Hematopoietic multipotent progenitor cell treated with erythropoietin and hydrocortisone succinate and interleukin-3 and kit ligand, for 8 days (in vitro differentiated cells): ENCODE measurements at places on chromosomes 7 and 10.

DNA sequence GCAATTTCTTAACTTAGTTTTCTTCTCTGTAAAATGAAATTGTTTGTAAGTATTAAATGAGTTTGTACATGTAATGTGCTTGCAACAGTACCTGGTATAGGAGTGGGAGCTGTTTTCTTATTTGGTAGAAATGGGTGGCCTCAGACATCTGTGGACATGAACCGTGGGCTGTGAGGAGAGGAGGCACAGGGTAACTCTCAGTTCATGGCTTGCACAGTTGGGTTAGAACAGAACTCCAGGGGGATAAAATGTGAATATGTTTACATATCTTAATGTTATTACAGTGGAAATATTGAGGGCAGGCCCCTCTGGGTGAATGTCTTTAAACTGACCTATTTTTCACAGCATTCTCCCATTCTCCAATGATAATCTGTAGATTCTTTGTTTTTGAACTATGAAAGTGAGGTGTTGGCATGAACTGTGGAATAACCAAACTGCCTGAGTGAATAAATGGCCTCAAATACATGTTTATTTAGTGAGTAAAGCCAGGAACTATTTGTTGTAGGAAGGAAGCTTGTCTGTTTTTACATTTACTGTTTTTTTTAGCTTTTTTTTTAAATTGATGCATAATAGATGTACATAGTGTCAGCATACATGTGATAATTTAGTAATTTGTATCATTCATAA is 2.6 kb downstream of the ABCA13 start:
- DNase-seq: no peak

DNA sequence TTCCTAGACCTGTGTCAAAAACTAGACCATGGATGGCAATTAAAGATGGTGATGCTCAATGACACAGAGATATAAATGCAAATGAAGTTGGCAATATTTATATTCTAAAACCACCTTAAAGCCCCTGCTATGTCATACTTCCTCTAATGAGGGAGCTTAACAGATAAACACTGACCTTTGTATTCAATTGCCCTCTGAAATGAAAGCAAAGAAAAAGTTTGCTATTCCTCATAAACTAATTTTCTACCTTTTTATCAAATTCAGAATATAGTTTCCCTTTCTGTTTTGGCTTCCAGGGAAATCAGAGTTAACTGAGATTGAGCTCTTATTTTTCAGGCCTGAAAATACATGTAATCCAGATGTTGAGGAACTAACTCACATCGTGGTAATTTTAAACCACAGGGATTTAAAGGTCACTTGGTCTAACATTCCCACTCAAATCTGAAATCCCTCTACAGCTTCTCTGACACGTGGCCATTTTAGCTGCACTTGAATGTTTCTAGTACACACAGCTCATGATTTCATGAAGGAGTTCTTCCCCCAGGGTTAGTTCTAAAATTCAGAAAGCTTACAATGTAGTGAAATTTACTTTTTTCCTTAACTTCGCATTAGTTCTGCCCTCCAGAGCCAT is 37.9 kb upstream of the ABCB5 start:
- DNase-seq: no peak

GRCh38 chr10:68628576-68629127 is 68.5 kb downstream of the TET1 start:
- DNase-seq: no peak

- DNase-seq: peak; percentile 29
These were observed 10.3 kb upstream of the HSPB1 start for GRCh38 chr7:76292213-76292573.

- DNase-seq: no peak
These were observed 25.3 kb downstream of the ADD3 start for GRCh38 chr10:110032801-110033700.

GRCh38 chr7:128931965-128932861 is 5.5 kb upstream of the IRF5 start:
- DNase-seq: no peak

DNA sequence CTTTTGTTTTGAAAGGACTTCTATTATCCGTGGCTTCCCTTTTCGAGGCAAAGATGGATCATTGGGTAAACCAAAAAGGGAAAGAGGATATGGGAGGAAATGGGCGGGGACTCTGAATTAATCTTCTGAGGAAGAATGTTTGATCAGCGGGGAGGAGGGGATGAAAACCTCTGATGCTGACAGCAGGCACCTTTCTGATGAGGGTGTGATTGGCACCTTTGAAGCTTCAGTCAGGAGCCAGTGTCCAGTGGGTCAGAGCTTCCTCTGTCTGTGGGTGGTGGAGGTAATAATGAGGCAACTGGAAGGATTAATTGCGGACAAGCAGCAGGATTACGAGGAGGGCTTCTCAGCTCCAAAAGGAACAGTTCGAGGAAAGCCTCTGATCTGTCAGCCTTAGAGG is 877.6 kb downstream of the LRMDA start:
- DNase-seq: no peak

DNA sequence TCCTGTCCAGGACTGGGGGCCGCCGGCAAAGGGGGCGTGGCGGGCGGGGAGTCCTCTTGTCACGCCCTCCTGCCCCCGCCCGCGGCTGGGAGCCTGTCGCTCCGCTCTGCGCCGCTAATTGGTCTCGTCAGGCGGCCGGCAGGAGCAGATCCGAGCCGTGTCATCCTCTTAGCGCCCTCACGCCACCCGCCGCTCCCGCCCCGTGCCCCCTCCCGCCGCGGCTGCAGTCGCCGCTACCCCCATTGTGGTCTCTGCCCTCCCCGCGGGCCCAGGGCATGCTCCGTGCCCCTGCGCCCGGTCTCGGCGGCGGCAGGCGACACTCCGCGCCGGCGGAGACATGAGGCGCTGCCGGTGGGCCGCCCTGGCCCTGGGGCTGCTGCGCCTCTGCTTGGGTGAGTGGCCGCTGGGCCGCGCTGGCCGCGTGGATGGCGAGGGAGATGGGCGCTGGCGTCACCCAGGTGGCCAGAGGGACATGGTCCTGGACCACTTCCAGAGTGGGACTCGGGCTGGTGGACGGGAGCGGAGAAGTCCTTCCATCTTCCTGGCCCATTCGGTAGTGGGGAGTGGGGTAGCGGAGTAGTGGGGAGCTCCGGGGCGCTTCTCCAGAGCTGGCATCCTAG is at the start of gene CDHR1:
Gene CDHR1, plus strand, starts transcription at position 114 of the 620 bp plus-strand sequence. Its CDS starts 224 bp downstream, at position 338.
- DNase-seq: peak; percentile 38

DNA sequence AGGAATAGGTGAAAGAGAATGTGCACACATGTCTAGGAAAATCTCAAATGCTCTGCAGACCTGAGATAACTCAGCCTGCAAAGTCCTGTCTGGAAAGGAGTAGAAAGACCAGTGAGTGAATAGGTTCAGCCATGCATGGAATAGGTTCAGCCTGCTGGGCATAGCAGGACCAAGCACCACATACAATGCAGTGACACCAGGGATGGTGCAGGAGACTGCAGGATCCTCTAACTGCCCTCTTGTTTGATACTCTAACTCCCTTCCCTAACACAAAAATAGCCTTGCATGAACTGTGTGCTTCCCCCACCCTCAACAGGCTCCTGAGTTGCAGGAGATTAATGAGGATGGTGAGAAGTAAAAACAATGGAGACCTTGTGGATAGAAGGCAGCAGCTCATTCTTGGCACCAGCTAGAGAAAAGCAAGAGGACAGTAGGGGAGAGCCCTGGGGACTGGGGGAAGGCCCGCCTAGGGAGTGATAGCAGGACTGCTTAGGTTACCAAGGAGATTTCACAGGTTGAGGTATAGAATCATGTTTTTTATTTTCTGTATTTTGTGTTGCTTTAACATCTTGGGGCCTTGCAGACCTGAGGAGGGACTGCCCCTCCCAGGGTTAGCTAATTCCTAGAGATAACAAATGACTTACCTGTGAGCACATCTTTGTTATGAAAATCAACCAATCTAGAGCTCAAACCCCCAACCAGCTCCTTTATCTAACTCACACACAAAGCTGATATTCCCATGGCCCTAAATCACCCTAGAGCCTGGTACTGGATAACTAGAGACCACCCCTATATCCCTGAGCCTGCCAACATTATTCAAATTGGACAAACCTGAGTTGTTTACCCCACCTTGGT is 187.8 kb downstream of the PLPP4 start:
- no peak for DNase-seq

GRCh38 chr7:24191362-24191761 is 92.6 kb upstream of the NPY start:
- no peak for DNase-seq

DNA sequence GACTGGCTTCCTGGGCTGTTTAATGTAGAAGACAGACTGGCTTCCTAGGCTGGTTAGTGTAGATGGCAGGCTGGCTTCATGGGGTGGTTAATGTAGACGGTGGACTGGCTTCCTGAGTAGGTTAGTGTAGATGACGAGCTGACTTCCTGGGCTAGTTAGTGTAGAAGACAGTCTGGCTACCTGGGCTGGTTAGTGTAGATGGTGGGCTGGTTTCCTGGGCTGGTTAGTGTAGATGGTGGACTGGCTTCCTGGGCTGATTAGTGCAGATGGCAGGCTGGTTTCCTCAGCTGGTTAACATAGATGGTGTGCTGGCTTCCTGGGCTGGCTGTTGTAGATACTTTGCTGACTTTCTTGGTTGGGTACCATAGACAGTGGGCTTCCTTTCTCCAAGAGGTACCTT is 122.9 kb upstream of the PPP2R2D start:
- DNase-seq: no peak

GRCh38 chr10:127195571-127196281 is 665 bp downstream of the INSYN2A start:
- no peak for DNase-seq

GRCh38 chr7:25261545-25262140 is 33.4 kb upstream of the NPVF start:
- DNase-seq: no peak

DNA sequence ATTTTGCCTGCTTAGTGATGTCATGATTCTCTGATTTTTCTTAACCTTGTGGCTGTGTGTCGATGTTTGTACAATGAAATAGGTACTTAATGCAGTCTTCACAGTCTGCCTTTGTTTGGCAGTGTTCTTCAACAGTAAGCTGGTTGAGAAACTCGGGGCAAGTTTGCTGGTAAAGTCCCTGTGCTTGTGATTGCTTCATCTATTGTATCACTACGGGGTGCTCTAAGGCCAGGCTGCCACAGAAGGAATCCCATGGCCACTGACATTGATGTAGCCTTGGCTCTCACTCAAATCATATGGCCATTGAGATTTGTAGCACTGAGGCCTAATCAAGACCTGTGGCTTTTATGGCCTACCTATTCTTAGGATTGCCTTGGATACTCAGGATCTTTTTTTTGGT is 33.5 kb upstream of the PRSS37 start:
- DNase-seq: no peak

- DNase-seq: no peak
These were observed 60.8 kb downstream of the MDH2 start for GRCh38 chr7:76108540-76109233.

DNA sequence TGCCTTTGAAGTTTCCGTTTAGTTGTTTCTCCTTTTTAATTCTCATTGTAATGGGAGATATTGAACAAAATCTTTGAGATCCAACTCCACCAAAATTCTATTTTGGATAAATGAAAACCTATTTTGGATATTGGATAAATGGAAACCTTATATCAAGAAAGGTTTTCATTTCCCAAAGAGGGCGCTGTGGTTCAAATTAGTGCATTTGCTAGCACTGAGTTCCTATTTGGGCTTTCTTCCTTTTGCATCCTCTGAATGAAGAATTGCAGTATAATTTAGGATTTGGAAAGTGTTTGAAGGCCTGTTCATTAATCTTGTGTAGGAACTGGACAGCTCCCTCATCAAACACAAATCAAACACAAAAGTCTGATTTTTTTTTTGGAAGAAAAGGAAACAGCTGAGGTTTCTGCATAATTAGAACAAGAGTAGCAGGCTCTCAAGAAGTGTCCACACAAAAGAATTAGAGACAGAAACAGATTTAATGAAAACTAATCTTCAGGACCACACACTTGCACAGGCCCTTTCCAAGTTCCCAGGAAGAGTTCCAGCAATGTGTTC is 80.8 kb upstream of the KLF14 start:
- DNase-seq: peak; percentile 29

DNA sequence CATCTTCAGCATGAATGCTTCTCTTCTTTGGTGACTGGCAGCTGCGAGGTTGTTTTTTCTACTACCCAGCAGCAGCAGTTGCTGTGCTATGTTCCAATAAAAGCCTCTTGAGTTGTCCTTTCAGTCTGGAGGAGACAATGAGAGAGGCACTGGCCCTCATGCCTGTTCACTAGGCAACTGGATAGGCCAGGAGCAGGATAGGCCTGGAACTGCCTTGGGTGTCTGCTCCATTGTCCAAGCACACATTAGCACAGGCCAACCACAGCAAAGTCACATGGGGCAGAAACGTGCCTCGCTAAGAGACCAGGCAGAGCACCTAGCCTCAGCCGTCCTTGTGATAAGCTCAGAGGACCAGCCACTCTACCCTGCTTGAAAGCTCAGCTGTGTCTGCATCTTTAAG is 76.9 kb upstream of the PDCD4 start:
- DNase-seq: no peak

DNA sequence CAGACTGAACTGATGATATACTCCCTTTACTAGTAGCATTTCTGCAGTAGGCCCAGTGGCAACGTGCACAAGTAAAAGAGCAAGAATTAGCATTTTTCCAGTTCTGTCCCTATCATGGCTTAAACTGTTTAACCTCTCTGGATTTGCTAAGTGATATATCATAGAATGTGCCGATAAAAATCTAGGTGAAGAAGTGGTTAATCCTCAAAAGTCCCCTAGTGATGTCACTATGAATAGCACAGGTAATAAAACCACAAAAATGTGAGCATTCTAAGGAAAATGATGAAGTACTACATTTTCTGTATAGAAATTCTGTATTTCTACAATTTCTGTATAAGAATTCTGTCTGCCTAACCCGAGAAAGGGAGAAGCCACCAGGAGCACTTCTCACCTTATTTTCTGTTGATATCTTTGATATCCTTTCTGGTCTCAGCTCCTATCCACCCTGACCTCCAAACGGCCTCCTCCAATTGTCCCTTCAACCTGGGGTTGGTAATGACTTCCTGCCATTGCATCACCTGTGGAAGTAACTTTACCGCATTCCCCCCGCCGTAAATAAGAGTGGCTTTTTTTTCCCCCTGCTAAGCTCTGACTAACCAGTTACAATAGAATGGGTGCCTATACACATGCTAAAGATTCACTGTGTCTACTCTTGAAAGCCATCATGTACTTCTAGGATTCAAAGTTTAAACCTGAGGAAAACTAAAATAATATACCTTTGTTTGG is 155.9 kb upstream of the ASAH2 start:
- no peak for DNase-seq

GRCh38 chr7:104179178-104179577 is 28.6 kb downstream of the ORC5 start:
- no peak for DNase-seq

- DNase-seq: no peak
These were observed 205.3 kb downstream of the HTR7 start for GRCh38 chr10:90652519-90652918.

GRCh38 chr7:150335108-150335773 is 6.2 kb downstream of the RARRES2 start:
- DNase-seq: no peak

DNA sequence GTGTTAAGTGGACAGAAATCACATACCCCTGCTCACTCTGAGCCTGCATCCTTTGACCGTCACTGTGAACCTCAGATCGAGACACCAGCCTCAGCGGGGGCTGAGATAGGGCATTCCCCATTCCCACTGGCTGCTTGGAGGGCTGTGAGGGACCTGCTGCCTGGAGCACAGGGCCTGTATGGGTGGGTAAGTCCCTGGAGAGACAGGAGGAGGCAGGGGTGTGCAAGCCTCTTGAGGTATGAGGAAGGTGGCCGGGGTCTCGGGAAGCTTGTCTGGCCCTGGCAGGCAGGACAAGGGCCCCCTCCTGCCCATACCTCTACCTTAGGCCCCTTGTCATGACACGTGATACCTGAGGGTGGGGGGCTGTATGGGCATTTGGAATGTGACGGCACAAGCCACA is 187.4 kb downstream of the MGMT start:
- DNase-seq: no peak
